RKO (cell line): ENCODE measurements at places on chromosomes 2 and 18.

GRCh38 chr2:64876137-64876647 lies 113.0 kb upstream of the SLC1A4 start:
- DNase-seq: no peak

DNA sequence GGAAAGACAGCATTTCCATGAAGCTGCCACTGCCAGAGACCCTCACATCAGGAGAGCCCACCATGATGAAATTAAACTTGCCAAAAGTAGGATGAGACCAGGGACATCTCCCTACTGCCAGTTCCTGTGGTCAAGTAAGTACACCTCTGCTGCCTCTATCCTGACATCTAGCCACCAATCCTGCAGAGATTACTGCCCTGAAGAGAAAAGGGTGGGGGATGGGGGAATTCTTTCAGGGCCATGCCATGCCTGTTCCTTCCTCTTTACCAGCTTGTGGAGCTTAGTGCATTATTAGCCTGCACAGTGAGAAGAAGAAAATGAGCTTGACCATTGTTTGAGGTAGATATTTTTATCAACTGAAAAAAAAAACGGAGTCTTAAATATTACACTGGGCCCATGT lies 397.2 kb upstream of the CDH2 start:
- DNase-seq: no peak

DNA sequence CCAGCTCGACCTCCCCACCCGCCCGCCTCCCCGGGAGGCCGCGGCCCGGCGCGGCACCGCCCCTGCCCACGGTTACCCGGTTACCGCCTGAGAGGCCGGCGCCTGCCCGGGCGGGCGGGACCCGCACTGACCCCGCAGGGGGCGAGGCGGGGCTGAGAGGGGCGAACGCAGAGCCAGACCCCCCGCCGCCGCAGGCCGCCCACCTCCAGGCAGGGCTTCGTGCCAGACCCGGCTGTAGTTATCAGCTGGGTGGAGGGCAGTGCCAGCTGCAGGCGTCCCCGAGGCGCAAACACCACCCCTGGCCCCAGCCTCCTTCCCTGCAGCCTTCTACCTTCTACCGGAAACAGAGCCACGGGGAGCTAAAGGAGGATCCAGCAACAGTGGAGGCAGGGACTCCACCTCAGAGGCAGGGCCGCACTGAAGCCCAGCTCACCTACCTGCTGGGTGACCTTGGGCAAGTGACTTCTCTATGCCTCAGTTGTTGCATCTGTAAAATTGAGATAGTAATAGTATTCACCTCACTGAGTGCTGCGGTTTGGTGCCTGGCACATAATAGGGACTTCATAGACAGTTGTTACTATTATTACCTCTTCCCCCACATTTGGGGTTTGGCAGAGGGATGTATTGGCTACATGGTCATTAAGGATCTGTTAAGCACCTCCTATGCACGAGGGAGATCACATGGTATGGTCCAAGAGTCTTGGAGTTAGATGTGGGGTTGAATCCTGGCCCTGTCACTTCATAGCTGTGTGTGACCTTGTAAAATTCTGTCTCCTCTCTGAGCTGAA lies 231.6 kb upstream of the SMAD2 start:
- no peak for DNase-seq

- DNase-seq: no peak
These were observed 137.7 kb downstream of the PXDN start for GRCh38 chr2:1606421-1607235.

- DNase-seq: no peak
These were observed 50.9 kb downstream of the TTN start for GRCh38 chr2:178756343-178756742.

DNA sequence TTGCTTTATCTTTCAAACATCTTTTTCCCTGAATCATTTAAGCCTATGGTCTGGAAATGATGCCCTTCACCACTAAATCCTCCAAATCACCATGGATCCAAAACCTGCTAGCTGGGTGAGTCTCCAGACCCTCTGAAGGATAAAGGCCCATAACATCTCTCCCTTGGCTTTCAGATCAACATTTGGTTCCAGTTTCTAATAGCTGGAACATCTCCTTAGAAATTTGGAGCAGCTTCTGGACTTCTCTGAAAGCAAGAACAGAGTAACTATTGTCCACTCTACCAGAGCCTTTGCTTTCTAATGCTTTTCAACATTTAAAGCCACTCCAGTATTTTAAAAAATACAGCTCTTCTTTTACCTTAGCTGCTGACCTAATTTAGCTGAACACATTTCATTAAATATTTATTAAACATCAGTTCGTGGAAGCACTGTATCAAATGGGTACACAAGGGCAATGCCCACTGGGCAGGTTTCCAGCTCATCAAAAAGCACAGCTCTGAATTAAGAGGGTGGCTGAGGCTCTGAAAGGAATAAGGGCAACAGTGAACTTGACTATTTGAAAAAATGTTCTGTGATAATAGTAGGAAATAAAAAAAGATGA lies 75.3 kb downstream of the GALNT3 start:
- DNase-seq: no peak

DNA sequence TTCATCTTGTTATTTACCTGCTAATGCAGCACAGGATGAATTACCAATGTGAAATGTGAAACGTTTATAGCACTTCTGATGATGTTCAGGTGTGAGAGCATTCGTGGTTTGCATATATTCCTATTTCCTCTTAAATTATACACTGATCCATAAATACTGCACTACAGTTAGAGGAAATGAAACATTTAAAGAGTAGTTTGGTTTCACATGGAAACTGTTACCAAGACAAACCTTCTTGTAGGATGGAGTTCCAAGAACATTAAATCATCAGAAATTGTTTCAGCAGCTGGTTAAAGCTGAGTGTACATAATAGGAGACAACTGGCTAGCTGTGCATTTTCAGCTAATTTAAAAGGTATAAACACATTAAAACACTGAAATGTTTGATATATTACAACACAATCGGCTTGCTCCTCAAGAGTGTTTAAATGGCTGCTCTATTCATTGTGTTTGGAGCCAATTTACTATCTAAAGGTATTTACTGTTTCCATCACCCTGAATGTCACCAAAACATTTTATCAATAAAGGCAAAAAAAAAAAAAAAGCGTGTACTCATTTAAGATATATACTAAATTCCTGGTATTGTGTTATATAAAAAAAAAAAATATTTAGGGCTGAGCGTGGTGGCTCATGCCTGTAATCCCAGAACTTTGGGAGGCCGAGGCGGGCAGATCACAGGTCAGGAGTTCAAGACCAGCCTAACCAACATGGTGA lies 100.6 kb downstream of the DYM start:
- no peak for DNase-seq

DNA sequence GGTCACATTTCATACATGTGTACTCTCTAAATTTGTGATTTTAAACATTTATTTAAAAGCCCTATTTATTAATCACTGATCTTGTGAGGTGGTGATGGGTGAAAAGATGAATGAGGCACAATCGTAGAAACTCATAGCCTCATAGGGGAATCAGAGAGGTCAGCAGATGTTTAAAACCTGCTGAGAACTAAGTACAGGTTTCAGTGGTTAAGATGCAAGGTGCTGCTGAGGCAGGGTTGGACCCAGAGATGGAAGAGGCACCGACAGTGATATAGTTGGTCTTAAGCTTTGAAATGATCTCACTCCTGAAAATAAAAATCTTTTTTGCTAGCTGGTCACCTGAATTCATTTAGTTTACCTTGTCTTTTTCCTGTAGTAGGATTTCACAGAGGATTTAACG lies 49.6 kb downstream of the LINC00305 start:
- no peak for DNase-seq

DNA sequence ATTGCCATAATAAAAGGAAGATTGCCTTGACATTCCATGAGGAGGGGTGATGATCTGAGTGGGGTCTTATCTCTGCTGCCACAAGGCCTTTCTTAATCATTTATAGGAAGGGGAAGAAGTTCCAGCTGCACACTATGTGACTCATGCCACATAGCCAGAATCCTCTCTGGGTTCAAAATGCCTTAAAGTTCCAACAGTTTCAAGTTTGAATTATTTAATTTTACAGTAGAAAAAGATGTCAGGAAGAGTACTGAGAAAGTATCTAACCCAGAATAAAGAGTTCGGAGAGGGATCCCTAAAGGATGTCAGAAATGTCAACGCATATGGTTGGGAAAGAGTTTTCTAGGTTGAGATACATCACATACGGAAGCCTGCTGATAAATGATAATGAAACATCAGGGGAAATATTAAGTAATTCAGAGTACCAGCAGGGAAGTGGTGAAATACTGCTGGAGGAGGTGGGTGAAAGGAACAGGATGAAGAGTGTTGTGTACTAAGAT lies 999.9 kb downstream of the TSN start:
- DNase-seq: no peak

GRCh38 chr2:119117408-119117807 lies 41.1 kb downstream of the C1QL2 start:
- DNase-seq: no peak

DNA sequence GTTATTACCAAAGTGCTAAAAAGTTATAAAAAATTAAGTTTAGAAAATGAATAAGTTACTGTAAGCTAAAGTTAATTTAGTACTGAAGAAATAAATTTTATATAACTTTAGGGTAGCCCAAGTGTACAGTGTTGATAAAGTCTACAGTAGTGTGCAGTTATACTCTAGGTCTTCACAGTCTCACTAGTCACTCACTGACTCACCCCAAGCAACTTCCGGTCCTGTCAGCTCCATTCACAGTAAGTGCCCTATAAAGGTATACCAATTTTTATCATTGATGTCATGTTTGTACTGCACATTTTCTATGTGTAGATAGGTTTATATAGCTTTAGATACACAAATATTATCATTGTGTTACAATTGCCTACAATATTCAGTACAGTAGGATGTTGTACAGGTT lies 518.3 kb upstream of the PIK3C3 start:
- peak; percentile 55 for DNase-seq

DNA sequence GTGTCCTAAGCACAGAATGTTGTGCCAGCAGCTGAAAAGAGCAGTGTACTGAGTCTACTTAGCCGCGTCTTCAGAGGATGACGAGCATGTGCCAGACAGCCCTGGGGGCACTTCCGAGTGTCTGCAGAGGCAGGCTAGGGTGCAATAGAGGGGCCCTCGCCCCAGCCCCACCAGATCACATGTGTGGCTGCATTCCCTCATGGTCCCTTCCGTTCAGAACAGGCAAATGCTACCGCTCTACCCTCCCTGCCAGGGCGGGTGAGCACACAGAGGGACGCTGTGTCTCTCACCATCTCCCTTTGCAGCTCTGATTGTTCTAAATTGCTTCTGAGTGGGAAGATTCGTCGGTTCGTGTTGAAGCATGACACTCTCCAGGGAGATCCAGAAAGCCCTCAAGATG lies 212.2 kb upstream of the RAB12 start:
- DNase-seq: no peak

GRCh38 chr2:68225119-68225632 lies 27.2 kb downstream of the PPP3R1 start:
- peak; percentile 53 for DNase-seq

DNA sequence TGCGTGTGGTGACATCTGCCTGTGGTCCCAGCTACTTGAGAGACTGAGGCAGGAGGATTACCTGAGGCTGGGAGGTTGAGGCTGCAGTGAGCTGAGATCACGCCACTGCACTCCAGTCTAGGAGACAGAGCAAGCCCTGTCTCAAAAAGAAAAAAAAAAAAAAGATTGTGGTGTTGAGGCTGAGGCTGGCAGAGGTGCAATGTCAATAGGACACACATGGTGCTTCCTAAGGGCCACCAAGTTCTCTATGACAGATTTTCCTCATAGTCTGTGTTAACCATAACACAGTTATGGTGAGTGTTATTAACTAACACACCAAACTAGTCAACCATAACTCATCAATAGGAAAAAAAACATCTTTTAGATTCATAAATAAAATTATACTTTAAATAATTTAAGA lies 494.4 kb downstream of the TMX3 start:
- DNase-seq: no peak

DNA sequence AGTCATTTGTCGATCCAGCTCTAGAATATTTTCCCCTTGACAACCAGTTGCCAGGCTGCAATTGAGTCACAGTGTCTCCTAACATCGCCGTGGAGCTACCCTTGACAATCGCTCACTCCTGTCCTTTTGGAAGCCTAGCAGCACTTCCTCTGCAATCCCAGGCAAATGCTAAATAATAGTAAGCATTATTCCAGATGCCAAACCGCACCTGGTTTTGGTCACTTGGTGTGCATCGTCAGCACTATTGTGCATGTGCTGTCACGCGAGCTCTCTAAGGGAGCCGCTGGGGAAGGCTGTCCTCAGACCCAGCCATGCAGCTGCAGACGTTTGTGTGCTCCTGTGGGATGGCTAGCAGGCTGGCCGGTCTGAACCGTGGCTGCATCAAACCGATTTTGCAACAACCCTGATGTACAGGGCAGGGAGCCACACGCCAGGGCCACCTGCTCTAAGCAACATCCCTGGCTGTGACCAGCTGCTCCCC lies 549.5 kb upstream of the ID2 start:
- DNase-seq: no peak

DNA sequence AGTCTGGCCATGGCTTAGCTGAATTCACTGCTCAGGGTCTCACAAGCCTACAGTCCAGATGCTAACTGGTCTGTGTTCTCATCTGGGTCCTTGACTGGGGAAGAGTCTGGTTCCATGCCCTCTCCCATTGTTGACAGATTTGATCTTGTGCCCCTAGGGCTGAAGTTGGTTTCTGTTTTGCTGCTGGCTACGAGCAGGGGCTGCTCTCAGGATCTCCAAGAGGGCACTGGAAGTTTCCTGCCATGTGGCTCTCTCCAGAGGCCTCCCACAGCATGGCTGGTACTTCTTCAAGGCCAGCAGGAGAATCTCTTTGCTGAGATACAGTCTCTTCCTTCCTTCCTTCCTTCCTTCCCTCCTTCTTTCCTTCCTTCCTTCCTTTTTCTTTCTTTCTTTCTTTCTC lies 78.1 kb downstream of the SPP2 start:
- DNase-seq: no peak

- peak; percentile 61 for DNase-seq
These were observed 105.9 kb upstream of the CREB1 start for GRCh38 chr2:207423886-207424285.

DNA sequence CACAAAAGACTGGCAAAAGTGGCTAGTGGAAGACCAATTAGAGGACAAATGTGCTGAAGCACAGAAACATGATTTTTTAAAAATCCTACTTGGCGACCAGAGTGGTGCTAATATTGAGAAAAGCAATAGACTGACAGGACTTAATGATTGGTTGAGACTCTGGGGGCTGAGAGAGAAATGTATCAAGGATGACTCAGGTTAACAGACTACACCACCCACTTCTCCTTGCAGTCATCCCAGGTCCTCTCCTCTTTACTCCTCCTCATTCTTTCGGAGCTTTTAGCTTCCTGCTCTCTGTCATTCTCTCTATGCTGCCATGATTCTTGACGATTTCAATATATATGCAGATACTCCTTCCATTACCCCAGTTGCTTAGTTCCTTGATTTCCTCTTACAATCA lies 54.6 kb upstream of the CYTIP start:
- DNase-seq: no peak
